ENCODE measurements at places on chromosomes 6 and 20.
A peak's percentile ranks its signal among the peaks of the same experiment; 100 is the strongest.

DNA sequence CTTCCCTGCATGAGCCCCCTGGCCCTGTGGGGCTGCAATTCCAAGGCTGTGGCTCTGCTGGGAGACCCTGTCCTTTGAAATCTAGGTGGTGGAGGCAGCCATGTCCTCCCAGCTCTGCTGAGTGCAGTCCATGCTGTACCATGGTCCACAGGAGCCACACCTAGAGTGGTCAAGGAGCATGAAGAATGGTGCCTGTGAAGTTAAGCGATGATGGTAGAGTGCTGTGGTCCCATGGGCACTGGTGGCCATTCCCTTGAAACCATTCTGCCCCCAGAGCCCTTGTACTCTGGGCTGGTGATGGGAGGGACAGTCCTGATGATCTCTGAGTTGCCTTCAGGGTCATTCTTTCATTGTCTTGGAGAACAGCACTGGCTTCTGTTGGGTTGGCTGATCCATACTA is 55.3 kb downstream of the EFCAB8 start:
- no peak for DNase-seq

GRCh38 chr20:55514531-55514930 is 490.8 kb downstream of the CBLN4 start:
- no peak for DNase-seq

DNA sequence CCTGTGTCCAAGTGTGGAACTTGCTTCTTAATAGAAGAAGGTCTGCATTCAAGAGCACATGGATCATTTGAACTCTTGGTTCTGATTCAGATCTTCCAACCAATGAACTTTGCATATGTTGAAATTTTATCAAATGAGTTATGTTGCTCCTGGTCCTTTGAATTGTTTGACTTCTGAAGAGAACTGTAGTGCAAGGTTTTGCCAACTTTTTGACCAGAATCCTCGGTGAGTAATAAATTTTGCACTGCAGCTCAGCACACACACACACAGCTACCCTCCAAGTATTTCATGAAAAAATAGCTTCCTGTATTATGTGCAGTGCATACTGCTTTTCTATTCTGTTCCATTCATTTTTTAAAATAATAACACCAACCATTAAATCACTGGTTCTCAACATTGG is 67.5 kb downstream of the BFSP1 start:
- DNase-seq = no peak

- no peak for DNase-seq
These were observed 470.5 kb downstream of the COL12A1 start for GRCh38 chr6:74735304-74735703.

DNA sequence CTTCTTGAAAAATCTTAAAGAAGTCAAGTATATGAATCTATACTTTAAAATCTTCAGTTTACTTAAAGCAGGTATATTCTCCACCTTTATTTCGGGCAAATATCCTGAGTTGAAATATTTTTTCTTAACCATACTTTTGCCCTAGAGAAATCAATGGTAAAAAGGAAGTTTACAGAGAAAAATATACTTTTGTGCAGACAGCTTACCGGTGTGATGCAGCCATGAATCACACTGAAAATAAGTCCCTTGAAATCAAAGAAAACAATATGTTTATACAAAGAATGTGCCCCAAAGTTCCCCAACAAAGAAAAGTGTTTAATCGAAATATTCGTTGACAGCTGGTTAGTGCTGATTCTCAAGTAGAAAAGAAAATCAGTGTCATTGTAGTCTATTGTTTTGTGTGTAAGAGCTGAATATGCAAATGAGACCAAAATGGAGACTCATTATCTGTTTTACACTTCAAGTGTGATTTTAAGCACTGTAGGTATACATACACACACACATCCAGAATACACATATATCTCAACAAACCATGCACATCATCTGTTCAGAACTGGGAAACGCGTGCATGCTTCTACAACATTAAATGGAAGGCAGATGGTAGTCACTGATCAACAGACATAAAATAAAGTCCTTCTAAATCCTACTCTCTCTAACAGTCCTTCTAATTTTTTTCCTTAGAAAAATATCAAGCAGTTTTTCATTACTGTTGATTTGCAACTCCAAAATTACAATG is 73.3 kb downstream of the BTBD9 start:
- no peak for DNase-seq

DNA sequence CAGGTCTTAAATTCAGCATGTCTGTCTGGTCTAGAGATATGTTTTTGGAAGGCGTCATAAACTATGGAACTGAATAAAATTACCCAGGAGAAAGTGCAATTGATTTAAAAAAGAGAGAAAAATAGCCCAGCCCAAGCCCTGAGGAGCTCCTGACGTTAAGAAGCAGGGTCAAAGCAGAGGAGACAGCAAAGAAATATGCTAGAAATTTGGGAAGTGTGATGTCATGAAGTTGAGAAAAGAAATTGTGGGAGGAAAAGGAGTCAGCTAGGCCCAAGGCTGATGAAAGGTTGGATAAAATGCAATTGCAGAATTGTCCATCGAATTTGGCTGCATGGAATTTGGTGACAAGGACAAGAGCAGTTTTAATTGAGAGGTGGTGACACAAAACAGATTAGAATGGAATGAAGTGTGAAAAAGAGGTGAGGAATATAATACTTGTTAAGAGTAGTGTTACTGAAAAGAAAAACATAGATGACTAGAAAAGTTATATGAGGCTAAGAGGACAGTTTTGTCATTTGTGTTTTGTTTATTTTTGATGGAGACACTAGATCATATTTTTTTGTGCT is 381.6 kb downstream of the LAMA2 start:
- DNase-seq = no peak

- DNase-seq = no peak
These were observed 1.4 kb upstream of the METTL24 start for GRCh38 chr6:110359556-110359955.

GRCh38 chr6:156832231-156832647 is 55.1 kb downstream of the ARID1B start:
- DNase-seq = no peak

DNA sequence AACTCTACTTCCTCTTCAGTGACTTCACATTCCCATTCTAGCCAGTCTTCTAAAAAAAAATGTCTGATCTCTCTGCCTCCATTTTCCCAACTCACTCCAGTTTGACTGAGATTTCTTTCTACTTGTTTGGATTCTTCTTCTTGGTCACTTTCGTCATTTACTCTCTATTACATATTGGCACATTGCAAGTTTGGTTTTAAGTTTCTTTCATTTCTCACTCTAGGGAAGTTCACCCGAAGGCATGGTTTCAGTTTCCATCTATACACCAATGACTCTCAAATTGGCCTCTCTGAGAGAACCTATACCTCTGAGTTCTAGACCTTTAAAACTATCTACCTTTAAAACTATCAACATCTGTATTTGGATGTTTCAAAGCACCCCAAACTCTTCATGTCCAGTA is 51.3 kb downstream of the CD109 start:
- no peak for DNase-seq

GRCh38 chr6:160998217-160998616 is 6.6 kb downstream of the MAP3K4 start:
- no peak for DNase-seq

DNA sequence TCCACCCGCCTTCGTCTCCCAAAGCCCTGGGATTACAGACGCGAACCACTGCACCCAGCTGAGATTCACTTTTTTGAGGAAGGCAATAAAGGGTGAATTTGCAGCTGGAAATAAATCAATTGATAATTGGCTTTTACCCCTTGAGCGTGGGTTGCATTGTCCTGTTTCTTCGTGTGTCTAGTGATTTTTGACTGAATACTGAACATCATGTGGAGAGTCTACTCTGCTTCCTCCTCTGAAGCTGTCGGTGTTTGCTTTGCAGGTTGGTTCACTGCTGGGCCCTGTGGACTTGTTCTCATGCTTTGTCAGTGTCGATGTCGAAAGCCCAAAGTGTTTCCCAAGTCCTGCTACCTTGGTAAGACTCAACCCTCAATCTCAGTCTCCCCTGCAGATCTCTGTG is 5.8 kb upstream of the EEF1A2 start:
- DNase-seq = no peak

DNA sequence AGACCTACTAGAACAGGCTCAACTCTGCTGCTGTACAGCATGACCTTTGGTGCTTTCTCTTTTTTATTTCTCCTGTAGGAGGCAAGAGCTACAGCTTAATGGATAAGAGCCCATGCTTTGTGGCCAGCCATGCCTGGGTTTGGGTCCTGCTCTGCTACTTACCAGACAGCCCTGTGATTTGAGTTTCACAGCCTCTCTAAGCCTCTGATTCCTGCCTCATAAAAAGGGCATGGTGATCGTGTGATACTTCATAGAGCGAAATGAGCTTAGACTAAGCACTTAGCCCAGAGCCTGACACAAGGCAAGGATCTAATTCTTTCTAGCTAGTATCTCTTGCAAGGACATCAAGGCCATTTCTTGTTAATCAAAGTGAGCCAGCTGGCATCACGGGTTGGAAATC is 19.3 kb upstream of the PDE7B start:
- DNase-seq = no peak

DNA sequence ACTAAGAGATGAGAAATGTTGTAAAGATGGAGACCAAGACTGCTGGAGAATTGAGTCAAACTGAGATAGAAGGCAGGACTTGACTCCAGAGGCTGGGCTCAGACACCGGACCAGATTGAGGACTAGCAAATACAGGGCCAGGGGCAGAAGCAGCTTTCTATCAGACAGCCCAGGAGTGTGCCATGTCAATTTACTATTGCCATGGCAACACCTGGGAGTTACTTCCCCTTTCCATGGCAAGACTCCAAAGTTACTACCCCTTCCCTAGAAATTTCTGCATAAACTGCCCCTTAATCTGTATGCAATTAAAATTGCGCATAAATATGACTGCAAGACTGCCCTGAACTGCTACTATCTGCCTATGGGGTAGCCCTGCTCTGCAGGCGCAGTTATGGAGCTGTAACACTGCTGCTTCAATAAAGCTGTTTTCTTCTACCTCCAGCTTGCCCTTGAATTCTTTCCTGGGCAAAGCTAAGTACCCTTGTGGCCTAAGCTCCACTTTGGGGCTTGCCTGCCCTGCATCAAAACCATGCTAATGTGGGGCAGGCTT is 90.1 kb upstream of the EDN1 start:
- no peak for DNase-seq

DNA sequence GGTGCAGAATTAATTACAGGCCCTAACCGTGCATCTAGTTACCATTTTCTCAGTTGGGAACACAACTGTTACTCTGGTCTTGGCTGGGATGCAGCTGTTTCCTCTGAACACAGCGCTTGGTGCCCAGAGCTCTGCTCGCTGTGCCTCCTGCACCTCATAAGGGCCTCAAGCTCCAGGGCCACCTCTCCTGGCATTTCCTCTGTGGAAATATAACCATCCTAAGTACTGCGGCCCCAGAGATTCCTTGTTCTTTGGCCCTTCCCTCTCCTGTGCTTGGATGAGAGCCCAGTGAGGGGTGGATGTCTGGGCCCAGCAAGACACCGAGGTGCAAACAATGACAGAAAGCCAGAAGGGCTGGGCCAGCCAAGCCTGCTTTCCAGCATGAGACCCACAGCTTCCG is 169.9 kb upstream of the CST7 start:
- no peak for DNase-seq

DNA sequence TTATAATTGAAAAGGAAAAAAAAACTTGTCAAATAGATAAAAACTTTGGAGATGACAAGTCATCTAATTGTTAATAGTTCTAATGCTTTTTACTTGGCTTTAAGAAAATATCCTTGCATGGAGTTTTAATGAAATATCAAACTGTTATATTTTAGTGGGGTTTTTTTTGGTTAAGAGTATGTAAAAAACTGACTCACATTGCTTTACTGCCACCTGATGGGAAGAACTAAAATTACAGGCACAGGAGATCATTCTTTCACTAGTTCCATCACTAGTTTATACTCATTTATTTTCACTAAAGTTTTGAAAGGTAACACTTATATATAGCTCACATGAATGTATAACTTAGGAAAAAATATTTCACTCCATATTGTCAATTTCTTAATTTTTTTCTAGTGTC is 309.1 kb downstream of the LMBRD1 start:
- DNase-seq = no peak

GRCh38 chr6:28865401-28866204 is 58.2 kb downstream of the TRIM27 start:
- DNase-seq = peak; percentile 33

DNA sequence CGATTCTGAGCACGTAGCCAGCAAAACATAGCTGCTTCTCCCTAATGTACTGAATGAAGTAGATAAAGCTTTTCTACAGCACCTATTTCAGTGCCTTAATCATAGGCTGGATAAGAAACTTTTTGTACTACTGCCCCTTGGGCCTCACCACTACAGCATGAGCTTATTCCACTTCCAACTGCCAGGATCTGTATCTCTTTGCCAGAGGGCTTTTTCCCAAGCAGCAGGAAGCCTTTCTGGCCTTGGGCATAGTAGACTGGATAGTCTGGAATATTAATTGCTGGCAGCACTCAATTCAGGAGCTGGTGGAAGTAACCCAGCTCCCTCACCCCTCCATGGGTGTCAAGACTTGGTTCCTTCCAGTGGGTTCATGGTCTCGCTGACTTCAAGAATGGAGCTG is 43.6 kb downstream of the ANKEF1 start:
- no peak for DNase-seq

Measured in activated CD4-positive, CD25-positive, alpha-beta regulatory T cell treated with anti-CD3 and anti-CD28 coated beads, Interleukin-2, amount 50 U/mL, for 16 hours (primary cell).